ENCODE measurements at places on chromosomes 2 and 18.

DNA sequence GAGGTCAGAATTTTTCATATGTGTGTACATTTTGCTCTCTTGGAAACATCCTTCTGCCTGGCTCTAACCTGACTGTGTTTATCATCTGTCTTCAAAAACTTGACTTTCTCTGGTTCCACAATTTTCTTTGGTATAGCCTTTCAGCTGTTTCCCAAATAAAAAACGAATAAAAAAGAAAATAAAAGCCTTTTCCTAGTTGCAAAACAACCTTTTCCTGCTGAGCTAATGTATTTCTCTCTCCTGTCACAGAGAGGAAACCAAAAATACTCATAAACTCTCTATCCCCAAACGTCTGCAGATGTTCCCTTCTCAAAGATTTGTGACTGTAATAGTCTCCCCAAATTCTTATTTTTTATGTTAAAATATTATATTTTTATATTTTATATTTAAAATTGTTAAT is 505.3 kb upstream of the SLC39A10 start:
- no peak for DNase-seq

DNA sequence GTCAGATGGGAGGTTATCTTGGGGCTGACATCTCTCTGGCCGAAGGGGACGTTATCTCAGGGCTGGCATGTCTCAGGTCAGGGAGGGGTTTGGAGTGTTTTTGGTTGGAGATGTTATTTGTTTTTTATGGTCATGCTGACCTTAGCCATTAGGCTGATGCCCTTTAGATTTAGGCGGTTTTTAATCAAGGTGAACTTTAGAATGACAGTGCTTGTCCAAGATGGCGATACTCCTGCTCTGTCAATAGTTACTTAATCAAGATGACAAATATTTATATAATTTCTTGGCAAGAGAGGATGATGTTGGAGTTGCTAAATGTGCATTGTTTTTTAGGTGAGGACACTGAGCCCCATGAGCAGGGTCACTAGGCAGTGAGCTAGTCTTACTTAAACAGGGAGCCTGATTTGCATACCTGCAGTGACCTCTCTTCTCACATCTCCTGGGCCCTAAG is 34.5 kb downstream of the MERTK start:
- DNase-seq, result no peak

- DNase-seq, result peak; percentile 83
Measured at GRCh38 chr18:10852385-10853303, 296.7 kb downstream of the PIEZO2 start.

GRCh38 chr2:206471524-206472062 is 28.3 kb downstream of the ADAM23 start:
- DNase-seq, result no peak

- DNase-seq, result no peak
Measured at GRCh38 chr2:234754126-234754525, 197.7 kb upstream of the SH3BP4 start.
